Activated CD4-positive, alpha-beta T cell treated with anti-CD3 and anti-CD28 coated beads for 36 hours (primary cell): ENCODE measurements at places on chromosomes 12 and 14. TPM values are rescaled to one million over a fixed set of nuclear protein-coding genes. Genes with fewer than 3 reads are reported as not detected.

CPM gene
- total RNA-seq, result 18.0 TPM

DNA sequence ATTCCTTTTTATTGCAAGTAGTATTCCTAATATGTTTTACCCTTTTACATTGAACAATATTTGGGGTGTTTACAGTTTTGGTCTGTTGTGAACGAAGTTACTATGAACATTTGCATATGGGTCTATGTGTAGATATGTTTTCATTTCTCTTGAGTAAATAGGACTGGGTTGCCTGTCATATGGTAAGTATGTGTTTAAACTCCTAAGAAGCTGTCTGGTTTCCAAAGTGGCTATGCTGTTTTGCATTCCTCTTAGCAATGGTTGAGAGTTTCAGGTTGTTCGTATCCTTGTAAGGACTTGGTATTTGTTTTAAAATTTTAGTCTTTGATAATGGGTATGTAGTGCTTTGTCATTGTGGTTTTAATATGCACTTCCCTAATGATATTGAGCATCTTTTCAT, 6.3 kb downstream of the METAP2 start:
- H3K4me1 ChIP-seq, result peaks cover 71% of the 10 kb centered on the region
- no peak for DNase-seq
- peak overlapping the region; percentile 26 for H3K27ac ChIP-seq
- no peak overlapping the region for H3K4me3 ChIP-seq

MGST1 gene
- total RNA-seq, result not detected

C12orf50 gene
- 0.11 TPM for total RNA-seq
